ENCODE measurements at places on chromosomes 6 and 20.

GRCh38 chr6:43186706-43187105 is 4.7 kb downstream of the CUL9 start:
- H3K4me1 ChIP-seq, result peaks cover 20% of the 10 kb centered on the region
- H3K27me3 ChIP-seq, result no peaks in the 10 kb centered on the region
- peaks cover 15% of the 10 kb centered on the region for H3K36me3 ChIP-seq
- DNase-seq, result no peak

DNA sequence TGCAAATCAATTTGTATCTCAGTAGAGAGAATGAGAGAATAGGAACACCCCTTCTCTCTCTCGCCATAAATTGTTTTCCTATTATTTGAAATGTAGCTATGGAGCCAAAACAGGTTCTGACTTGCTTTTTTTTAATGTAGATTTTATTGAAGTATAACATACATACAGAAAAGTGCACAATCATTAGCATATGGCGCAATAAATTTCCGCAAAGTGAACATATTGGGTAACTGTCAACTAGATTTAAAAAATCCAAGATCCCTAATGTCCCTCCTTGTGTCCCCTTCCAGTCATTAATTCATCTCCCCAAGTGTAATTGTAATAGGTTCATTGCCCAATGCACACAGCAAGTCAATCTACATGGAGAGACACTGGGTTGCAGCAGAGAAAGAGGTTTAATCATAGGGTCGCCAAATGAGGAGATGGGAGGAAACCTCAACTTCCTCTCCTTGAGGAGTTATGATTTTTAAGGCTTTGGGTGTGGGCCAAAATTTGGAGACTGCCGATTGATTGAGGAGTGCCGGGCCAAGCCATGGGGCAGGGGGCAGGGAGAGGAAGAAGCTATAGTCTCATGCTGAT is 43.3 kb upstream of the TGM3 start:
- H3K4me1 ChIP-seq, result no peaks in the 10 kb centered on the region
- H3K27ac ChIP-seq, result no peak overlapping the region
- H3K27me3 ChIP-seq, result peaks cover 3% of the 10 kb centered on the region
- no peak overlapping the region for H3K4me3 ChIP-seq
- no peaks in the 10 kb centered on the region for H3K36me3 ChIP-seq

DNA sequence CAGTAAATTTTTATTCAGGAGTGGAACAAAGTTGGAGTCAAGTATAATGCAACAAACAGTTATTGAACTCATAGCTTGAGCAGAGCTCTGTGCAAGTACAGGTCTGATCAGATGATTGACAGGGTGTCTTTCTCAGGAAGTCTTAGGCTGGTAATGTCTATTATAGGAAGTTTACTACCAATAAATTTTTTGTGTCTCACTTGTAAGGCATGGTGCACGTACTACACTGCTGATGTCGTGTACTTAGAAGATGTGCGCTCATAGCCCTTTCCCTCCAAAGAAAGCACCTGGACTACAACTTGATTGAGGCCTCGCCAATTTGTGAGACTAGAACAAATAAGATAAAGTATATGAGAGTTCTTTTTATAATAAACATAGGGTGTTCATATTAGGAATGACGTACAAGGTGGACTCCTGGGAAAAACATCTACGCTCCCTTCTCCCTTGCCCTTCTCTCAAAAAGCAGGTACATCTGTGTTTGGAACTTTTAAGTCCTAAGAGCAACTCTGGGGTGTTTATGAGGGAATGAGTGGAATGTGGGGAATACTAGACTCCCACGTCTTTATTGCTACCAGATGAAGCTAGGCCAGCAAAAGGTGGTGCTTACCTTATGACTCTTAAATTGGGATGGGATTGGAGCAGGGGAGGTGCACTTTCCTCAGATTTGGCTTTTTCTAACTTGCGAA is 1.5 kb downstream of the NDUFAF5 start:
- H3K27ac ChIP-seq, result peak overlapping the region; percentile 38
- peak overlapping the region; percentile 99 for H3K4me3 ChIP-seq
- peaks cover 37% of the 10 kb centered on the region for H3K36me3 ChIP-seq
- H3K4me1 ChIP-seq, result peaks cover 38% of the 10 kb centered on the region
- no peak for DNase-seq
- no peaks in the 10 kb centered on the region for H3K27me3 ChIP-seq

GRCh38 chr6:6538261-6538660 is 50.3 kb upstream of the LY86 start:
- H3K4me3 ChIP-seq, result no peak overlapping the region
- no peak overlapping the region for H3K27ac ChIP-seq
- peaks cover 36% of the 10 kb centered on the region for H3K27me3 ChIP-seq
- DNase-seq, result no peak

GRCh38 chr20:34558320-34559218 is at the start of gene MAP1LC3A:
Gene MAP1LC3A (plus strand): TSS chr20:34558718. CDS start chr20:34558869, 151 bp downstream.
- DNase-seq, result peak; percentile 98
- H3K4me1 ChIP-seq, result peaks cover 13% of the 10 kb centered on the region
- peaks cover 2% of the 10 kb centered on the region for H3K36me3 ChIP-seq
- peak within 1 kb of the TSS; percentile 94 for H3K27ac ChIP-seq

GRCh38 chr20:45174434-45175364 is at the start of gene PI3:
Gene PI3 (plus strand): TSS chr20:45174902. CDS start chr20:45174923, 21 bp downstream.
- no peaks in the 10 kb centered on the region for H3K36me3 ChIP-seq
- no peak within 1 kb of the TSS for H3K4me3 ChIP-seq
- H3K4me1 ChIP-seq, result no peaks in the 10 kb centered on the region
- H3K27ac ChIP-seq, result no peak within 1 kb of the TSS

DNA sequence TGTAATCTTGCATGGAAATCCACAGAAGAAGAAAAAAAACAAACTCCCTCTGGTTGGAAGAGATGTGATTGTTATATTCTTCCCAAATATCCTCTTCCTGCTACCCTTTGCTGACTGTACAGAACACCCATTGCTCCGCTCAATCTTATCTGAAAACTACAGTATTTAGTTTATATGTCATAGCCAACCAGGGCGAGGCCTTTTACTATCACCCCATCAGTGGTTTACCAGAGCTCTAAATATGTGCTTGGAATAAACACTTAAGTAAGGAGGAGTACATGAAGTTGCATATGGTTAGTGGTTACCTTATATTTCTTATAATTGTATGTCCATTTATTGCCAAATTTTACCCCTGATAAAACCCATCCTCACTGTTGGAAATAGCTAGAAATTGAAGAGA is 12.2 kb downstream of the PRL start:
- no peaks in the 10 kb centered on the region for H3K27me3 ChIP-seq
- no peak overlapping the region for H3K27ac ChIP-seq
- H3K4me3 ChIP-seq, result no peak overlapping the region
- DNase-seq, result no peak
- H3K4me1 ChIP-seq, result no peaks in the 10 kb centered on the region

GRCh38 chr6:116369964-116370759 is 585 bp upstream of the DSE start:
- no peaks in the 10 kb centered on the region for H3K36me3 ChIP-seq
- no peak for DNase-seq
- H3K4me1 ChIP-seq, result peaks cover 42% of the 10 kb centered on the region
- peak overlapping the region; percentile 97 for H3K27ac ChIP-seq
- H3K27me3 ChIP-seq, result no peaks in the 10 kb centered on the region

GRCh38 chr20:58901488-58902402 is 49.2 kb downstream of the GNAS start:
- peaks cover 36% of the 10 kb centered on the region for H3K4me1 ChIP-seq
- H3K36me3 ChIP-seq, result peaks cover 37% of the 10 kb centered on the region
- no peak overlapping the region for H3K4me3 ChIP-seq
- DNase-seq, result peak; percentile 32
- no peaks in the 10 kb centered on the region for H3K27me3 ChIP-seq
- no peak overlapping the region for H3K27ac ChIP-seq

- H3K36me3 ChIP-seq, result peaks cover 10% of the 10 kb centered on the region
- no peaks in the 10 kb centered on the region for H3K27me3 ChIP-seq
- DNase-seq, result no peak
- no peak overlapping the region for H3K4me3 ChIP-seq
- no peak overlapping the region for H3K27ac ChIP-seq
- H3K4me1 ChIP-seq, result peaks cover 15% of the 10 kb centered on the region
These were observed 3.0 kb upstream of the ADRM1 start for GRCh38 chr20:62299666-62300236.

DNA sequence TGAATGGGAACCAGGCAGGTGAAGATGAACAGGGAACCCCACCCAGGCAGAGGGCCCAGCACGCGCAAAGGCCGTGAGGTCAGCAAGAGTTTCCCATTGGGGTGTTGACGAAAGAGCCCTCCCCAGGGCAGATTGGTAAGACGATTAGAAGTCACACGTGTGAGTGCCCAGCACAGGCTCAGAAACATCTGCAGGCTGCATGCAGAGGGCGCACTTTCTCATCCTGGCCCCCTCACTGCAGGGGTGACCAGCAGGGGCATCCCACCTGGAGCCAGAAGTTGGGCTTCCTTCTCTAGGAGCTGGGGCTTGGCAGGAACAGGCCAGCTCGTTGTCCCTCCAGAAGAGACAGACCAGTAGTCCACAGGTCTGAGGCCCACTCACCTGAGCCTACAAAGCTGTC is 38.4 kb downstream of the VSTM2L start:
- no peaks in the 10 kb centered on the region for H3K4me1 ChIP-seq
- no peak for DNase-seq
- H3K27ac ChIP-seq, result no peak overlapping the region
- peaks cover 1% of the 10 kb centered on the region for H3K36me3 ChIP-seq
- no peaks in the 10 kb centered on the region for H3K27me3 ChIP-seq

DNA sequence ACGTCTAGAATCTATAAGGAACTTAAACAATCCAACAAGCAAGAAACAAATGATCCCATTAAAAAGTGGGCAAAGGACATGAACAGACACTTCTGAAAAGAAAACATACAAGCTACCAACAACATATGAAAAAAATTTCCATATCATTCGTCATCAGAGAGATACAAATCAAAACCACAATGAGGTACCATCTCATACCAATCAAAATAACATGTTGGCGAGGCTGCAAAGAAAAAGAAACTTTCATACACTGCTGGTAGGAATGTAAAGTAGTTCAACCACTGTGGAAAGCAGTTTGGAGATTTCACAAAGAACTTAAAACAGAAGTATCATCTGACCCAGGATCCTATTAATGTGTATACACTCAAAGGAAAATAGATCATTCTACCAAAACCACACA is 243.9 kb upstream of the RUNX2 start:
- H3K27ac ChIP-seq, result no peak overlapping the region
- H3K27me3 ChIP-seq, result no peaks in the 10 kb centered on the region
- no peak overlapping the region for H3K4me3 ChIP-seq
- peaks cover 8% of the 10 kb centered on the region for H3K4me1 ChIP-seq
- H3K36me3 ChIP-seq, result peaks cover 5% of the 10 kb centered on the region

DNA sequence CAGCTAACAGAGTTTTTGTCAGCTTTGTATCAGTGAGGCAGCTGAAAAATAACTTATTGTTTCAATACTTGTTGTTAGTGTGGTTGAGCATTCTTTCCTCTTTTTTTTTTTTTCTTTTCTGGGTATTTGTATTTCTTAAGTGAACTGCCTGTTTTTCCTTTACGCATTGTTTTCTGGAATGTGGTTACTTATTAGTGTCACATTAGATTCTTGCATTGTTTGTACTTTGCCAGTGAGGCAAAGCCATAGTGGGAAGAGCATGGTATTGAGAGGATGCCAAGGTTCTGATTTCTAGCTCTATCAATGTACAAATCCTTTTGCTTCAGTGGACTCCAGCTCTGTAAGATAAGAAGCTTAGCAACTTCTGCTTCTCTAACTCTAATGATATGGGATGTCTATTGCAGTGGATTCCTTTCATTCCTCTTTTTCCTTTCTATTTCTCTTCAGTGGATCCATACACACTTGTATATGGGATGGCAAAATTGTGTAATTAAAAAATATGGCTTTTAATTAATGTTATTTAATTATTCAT is 3.9 kb downstream of the CDKAL1 start:
- H3K4me1 ChIP-seq, result peaks cover 31% of the 10 kb centered on the region
- DNase-seq, result no peak

GRCh38 chr6:95423331-95423730 is 154.0 kb upstream of the MANEA start:
- H3K27me3 ChIP-seq, result peaks cover 2% of the 10 kb centered on the region
- no peak for DNase-seq
- H3K36me3 ChIP-seq, result no peaks in the 10 kb centered on the region
- H3K4me1 ChIP-seq, result no peaks in the 10 kb centered on the region
- H3K4me3 ChIP-seq, result no peak overlapping the region

DNA sequence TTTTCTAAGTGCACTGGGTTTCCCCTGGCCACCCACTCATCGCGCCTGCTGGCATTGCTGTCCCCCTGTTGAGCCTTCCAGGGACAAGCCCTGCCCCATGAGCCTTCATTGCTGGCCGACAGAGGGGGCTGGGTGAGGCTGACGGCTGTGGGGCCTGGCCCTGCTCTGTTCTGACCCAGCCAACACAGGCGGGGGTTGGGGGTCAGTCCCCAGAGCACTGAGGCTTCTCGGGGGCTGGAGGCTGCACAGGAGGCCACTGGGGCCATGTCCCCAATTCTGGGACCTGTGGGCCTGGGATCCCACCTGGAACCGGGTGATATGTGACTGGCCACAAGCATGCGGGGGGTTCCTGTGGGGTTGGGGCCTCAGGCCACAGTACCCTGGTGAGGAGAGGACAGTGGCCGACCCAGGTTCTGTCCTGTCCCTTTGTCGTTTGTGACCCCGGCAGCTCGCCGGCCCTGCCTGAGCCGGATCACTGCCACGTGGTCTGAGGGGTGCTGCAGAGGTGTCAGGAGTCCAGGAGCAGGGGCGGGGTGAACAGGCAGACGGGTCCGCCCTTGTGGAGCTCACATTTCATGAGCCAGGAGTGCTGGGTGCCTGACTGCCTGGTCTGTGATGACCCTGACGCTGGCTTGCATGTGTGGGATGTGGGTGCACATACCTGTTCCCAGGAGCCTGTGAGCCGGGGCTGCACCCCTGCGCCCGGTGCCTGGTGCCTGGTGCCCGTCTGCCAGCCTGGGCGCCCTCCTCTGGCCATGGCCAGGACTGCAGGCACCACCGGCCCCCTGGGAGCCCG is 2.1 kb upstream of the COL20A1 start:
- H3K27ac ChIP-seq, result no peak overlapping the region
- H3K4me1 ChIP-seq, result no peaks in the 10 kb centered on the region
- H3K4me3 ChIP-seq, result no peak overlapping the region
- H3K36me3 ChIP-seq, result peaks cover 8% of the 10 kb centered on the region
- DNase-seq, result no peak
- H3K27me3 ChIP-seq, result no peaks in the 10 kb centered on the region

GRCh38 chr6:89258912-89259311 is 41.8 kb upstream of the GABRR1 start:
- peaks cover 10% of the 10 kb centered on the region for H3K27me3 ChIP-seq
- DNase-seq, result peak; percentile 15
- H3K4me1 ChIP-seq, result no peaks in the 10 kb centered on the region
- no peak overlapping the region for H3K27ac ChIP-seq
- no peak overlapping the region for H3K4me3 ChIP-seq
- H3K36me3 ChIP-seq, result no peaks in the 10 kb centered on the region

- peaks cover 44% of the 10 kb centered on the region for H3K4me1 ChIP-seq
- H3K36me3 ChIP-seq, result no peaks in the 10 kb centered on the region
- no peaks in the 10 kb centered on the region for H3K27me3 ChIP-seq
- no peak for DNase-seq
- H3K27ac ChIP-seq, result peak overlapping the region; percentile 86
These were observed 170.4 kb downstream of the HTR1B start for GRCh38 chr6:77292564-77293546.
